ENCODE measurements at places on chromosomes 4 and X.

GRCh38 chr4:77001907-77002306 lies 52.4 kb downstream of the SEPTIN11 start:
- no peak for DNase-seq

- no peak for DNase-seq
These were observed 862.0 kb downstream of the PCDH18 start for GRCh38 chr4:136670265-136670664.

DNA sequence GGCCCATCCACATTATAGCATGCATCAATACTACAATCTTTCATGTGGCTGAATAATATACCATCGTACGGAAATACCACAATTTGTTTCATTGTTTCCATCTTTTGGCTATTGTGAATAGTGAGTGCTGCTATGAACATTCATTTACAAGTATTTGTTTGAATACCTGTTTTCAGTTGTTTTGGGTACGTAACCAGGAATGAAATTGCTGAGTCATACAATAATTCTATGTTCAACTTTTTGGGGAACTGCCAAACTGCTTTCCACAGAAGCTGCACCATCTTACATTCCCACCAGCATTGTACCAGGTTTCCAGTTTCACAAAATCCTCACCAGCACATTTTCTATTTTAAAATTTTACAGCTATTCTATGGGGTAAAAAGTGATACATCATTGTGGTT lies 28.5 kb upstream of the MANBA start:
- DNase-seq: no peak

GRCh38 chr4:1476140-1476513 lies 69.9 kb upstream of the NKX1-1 start:
- no peak for DNase-seq

DNA sequence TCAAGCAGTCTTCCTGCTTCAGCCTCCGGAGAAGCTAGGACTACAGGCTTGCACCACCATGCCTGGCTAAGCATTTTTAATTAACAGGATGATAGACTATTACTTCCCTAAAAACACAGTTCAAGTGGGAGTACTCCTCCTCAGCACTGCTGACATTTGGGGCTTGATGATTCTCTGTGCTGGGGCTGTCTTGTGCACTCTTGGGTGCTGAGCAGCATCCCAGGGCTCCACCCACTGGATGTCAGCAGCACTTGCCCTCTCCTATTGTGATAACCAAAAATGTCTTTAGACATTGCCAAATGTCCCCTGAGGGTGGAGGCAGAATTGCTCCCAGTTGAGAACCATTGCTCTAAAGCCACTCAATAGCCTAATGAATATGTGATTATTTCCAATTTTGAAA lies 60.4 kb downstream of the CLCN4 start:
- DNase-seq: no peak

DNA sequence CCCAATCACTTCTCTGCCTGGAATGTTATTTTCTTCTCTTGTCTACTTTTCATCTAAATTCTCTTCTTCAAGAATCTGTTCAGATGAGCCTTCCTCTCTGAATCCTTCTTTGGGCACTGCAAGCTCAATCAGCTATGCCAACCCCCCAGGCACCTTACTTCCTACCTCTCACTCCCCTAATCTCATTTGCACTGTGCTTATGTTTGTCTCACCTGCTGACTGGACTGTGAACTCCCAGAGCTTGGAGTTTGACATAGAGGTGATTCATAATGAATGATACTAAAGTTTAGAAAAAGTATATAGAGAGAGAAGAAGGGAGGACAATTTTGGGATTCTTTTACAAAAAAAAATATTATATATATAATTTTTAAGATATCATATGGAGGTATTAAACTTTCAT lies 36.3 kb downstream of the ANXA10 start:
- no peak for DNase-seq

DNA sequence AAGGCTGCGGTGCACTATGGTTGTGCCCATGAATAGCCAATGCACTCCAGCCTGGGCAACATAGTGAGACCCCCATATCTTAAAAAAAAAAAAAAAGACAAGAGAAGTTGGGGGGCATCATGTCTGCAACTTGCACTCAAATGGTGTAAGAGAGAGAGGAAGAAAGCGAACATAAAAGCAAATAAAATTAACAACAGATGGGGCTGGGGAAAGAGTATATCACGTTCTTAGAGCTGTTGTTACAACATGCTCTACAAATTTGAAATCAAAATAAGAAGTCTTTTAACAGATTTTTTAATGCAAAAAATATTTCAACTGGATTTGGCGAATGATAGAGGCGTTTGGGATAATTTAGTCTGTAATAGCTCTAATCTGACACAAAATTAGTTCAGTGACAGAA lies 144.9 kb downstream of the FNIP2 start:
- DNase-seq: no peak

DNA sequence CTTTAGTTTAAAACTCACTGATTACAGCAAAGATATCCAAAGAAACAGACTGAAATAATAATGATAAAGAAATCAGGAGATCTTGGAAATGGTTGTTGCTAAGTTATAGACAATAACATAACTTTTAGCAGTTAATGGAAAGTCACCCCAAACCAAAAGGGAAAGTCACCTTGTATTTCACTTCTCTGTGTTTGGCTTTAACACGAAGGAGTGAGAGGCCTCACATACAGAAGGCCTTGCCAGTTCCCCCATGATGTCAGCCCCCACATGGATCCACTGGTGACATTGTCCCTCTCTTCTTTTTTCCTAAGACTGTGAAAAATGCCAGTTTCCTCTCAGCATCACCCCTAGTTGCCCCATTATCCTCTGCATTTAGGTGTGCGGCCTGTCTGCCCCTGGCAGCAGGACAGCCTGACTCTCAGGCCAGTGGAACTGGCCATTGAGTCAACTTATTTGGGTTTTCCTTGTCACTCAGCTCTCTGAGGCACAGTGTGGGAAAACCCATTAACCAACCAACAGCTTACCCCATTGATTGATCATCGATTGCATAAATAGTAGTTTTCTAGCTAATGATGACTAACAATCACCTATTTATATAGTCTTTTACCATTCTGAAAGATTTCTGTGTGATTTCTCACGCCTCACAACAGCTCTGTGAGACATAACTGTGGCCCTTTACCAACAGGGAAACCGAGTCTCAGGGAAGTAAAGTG lies 308.1 kb downstream of the PTTG2 start:
- DNase-seq: no peak

- DNase-seq: no peak
These were observed 16.3 kb downstream of the NDNF start for GRCh38 chr4:121056066-121056465.

- no peak for DNase-seq
These were observed 80.1 kb upstream of the CXCL13 start for GRCh38 chr4:77525538-77525937.

GRCh38 chrX:48522291-48522690 lies 683 bp downstream of the EBP start:
- DNase-seq: no peak

- DNase-seq: no peak
These were observed 113.4 kb downstream of the PJA1 start for GRCh38 chrX:69051901-69052300.

DNA sequence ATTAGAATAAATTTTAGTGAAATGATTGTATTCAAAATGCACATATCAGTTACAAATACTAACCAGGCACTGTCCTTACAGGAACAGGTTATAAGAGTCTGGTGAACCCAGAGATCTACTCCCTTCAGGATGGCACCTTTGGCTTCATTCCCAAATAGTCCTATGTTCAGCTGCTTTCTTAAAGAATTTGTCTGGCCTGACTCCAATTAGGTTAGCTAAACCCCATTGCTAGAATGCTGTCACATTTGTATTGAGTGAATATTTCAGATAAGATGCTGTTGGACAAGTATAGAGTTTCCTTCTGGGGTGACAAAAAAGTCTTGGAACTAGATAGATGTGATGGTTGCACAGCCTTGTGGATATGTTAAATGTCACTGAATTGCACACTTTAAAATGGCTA lies 69.4 kb downstream of the EFHC2 start:
- no peak for DNase-seq

GRCh38 chr4:86965019-86965976 lies 30.5 kb downstream of the AFF1 start:
- no peak for DNase-seq

GRCh38 chr4:48780865-48781214 lies 761 bp upstream of the FRYL start:
- peak; percentile 38 for DNase-seq

- DNase-seq: no peak
These were observed 522.5 kb downstream of the SMARCA1 start for GRCh38 chrX:129000797-129001196.

DNA sequence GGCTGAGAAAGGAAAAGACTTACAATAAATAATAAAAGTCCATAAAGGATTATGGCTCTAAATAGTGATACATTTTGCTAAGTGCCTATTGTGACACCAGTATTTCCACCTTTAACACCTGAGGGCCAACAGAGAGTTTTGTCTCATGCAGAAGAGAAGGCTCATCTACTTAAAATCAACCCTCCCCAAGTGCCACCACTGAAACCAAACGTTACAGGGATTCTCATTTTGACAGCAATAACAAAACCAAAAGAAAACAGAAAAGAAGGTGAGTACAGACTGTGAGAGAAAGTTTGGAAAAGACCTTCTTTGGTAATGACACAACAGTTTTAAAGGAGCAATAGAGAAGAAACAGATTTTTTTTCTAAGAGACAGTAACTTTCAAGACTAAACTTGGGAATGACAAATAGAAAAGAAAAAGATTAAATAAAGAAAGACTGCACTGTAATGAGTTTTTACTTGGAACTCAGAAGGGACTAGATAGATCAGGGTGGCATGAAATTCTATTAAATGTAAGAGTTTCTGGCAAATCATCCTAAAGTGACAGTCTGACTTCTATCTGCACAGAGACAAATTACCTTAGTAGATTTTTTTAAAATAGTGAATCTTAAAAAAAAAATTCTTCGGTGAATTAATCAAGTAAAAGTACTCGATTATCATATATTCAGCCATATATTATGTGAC lies 109.7 kb downstream of the ZNF827 start:
- DNase-seq: no peak

Measured in activated naive CD4-positive, alpha-beta T cell treated with anti-CD3 and anti-CD28 coated beads, Interleukin-2, amount 50 U/mL, for 16 hours (primary cell).